ENCODE measurements at places on chromosomes 4 and X.
A peak's percentile ranks its signal among the peaks of the same experiment; 100 is the strongest.

DNA sequence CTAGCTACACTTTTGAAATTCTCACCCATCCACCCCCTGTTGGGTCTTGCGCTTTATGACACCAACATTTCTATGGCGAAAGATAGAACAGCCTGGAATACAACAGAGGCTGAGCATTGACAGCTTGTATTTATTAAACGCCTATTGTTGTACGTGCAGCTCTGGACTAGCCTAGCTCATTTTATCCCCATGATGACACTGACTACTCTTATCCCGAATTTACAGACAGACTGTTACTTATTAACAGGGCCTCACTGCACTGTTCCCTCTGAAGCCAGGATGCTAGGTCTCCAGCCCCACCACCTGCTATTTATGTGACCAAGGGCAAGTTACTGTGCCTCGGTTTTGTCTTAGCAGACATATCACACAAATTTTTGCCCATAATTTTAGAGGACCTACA, 1.0 kb upstream of the RFC1 start:
- DNase-seq = no peak

GRCh38 chr4:73761856-73762255, 21.5 kb downstream of the CXCL8 start:
- DNase-seq = no peak

GRCh38 chrX:70755850-70756249, 152.7 kb downstream of the TEX11 start:
- no peak for DNase-seq

DNA sequence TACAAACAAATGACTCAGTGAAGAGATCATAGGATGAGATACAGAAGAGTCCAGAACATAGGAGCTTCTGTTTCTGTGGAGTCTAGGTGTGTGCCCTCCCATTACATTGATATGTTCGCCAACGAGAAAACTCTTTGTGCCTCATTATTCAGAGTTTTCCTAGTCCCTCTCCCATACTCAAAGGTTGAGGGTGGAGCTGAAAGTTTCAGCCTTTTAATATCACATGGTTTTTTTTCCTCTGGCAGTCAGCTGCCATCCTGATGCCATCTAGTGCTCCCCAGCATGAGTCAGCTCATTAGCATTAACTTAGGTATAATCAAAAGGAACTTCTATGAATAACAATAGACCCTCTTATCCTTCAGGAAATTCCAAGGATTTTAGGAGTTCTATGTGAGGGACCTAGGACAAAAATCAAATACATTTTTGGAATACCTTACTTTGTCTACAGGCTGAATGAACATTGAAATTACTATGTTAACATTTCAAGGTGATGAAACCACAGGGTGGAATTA, 559.6 kb upstream of the AMOT start:
- no peak for DNase-seq

- DNase-seq = peak; percentile 87
These were observed 31.1 kb downstream of the CCKAR start for GRCh38 chr4:26459054-26459755.

Data from choroid plexus epithelial cell (primary cell).